ENCODE measurements at places on chromosomes 11 and 22.

DNA sequence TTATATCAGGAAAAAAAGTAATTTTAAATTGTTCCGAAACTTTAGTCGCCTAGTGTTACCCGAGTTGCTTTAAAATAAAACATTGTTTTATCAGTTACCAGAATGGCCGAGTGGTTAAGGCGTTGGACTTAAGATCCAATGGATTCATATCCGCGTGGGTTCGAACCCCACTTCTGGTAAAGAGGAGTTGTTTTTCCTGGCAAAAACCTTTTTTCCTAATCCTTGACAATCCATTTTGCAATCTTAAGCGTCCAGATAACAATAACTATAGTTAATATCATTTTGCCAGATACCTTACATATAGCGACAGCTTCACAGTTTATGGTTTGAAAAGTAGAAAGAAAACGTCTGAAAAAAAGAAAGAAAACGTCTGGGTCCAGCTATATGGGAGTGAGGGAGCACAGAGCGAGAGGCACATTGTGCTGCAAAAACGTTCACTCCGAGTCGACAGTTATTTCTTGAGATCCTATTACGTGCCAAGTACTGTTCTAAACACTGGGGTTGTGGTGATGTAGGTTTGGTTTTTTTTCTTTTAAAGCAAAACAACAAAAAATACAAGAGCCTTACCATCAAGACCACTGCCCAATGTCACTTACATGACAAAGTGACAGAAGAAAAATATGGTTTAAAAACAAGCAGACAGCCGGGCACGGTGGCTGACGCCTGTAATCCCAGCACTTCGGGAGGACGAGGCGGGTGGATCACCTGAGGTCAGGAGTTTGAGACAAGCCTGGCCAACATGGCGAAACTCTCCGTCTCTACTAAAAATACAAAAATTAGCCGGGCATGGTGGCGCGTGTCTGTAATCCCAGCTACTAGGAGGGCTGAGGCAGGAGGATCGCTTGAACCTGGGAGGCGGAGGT is 40.6 kb downstream of the OR4D9 start:
- DNase-seq = no peak

GRCh38 chr22:32557925-32558324 is 83.3 kb downstream of the FBXO7 start:
- no peak for DNase-seq

GRCh38 chr11:46001448-46001914 is 79.0 kb downstream of the LARGE2 start:
- no peak for DNase-seq

DNA sequence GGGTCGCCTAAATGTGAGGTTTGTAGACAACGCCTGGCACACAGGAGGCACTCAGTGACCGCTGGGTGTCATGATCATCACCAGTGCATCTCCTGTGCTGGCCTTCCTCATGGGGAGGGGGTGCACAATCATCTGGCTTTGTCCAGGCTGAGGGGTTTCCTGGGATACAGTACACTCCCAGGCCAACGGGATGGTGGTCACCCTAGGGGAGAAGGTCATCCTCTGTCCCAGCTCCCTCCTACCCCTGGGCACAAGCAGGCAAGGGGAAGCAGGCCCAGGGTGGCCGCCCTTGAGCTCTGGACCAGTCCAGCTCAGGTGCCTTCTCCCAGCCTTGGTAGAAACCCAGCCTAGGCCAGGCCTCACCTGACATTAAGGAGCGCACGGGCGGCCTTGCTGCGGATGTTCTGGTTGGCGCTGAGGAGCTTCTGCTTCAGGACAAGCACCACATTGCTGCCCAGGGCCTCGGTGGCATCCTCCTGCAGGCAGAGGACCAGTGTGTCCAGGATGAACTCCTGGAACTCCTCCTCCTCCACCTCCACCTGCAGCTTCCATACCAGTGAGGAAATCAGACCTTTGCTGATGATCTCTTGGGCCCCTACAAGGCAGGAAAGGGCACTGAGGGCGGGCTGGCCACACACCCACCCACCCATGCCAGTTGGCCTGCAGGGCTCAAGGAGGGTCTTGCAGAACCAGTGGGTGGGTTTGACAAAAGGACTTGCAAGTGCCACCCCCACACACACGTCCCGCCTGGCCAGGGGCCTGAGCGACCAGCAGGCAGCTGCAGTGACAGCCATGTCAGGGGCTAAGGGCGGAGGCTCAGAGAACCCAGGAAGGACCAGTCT is 6.6 kb upstream of the GNAZ start:
- no peak for DNase-seq

DNA sequence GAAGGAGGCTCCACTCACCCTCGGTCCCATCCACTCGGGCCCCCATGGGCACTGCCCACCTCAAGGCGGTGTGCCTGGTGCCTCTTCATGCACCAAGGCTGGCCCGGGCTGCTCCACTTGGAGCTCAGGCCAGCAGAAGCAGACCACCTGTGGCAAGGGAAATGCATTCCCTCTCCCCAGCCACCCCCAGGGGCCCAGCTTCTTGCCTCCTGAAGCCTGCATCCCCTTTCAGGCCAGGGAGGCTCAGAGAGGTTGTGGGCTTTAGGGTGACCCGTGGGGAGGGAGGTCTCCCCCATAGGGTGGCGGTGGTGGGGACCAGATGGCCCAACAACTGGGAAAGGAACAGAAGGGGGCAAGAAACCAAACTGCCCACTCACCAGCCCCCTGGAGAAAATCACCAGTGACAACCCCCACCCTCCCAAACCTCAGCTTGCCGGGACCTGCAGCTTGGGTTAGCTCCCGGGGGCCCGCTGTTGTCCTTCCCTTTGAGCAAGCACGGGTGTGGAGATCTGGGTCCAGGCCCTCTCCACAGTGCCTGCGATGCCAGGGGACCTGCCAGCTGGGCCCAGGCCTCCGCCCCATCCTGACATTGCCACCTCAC is 8.4 kb downstream of the CBX6 start:
- no peak for DNase-seq

- DNase-seq = no peak
Measured at GRCh38 chr11:61315260-61315659, 17.6 kb downstream of the DDB1 start.

DNA sequence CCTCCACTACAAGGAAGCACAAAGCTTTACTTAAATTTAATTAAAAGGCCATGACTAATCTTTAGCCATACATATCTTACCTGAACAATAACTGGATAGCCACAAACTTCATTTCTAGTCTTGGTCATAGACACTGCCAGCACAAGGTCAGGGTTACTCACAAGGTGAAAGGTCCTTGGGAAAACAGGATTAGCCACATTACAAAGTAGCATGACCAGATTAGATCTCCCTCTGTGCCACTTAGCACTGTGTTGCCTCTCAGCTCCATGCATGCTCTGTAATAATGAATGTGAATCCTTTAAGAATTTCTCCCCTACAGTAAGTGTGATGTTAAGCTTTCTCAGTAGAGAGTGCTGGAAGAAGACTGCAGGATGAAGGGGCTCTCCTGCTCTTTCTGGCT is 325.1 kb upstream of the MPPED2 start:
- no peak for DNase-seq

- no peak for DNase-seq
Measured at GRCh38 chr11:95698676-95699557, 90.7 kb downstream of the FAM76B start.

- no peak for DNase-seq
Measured at GRCh38 chr11:72354356-72355115, 79.8 kb downstream of the CLPB start.

GRCh38 chr11:72216638-72217037 is at the start of gene FOLR2:
FOLR2 (plus strand) TSS chr11:72216794; CDS start chr11:72218585, 1,791 bp downstream.
- DNase-seq = no peak

DNA sequence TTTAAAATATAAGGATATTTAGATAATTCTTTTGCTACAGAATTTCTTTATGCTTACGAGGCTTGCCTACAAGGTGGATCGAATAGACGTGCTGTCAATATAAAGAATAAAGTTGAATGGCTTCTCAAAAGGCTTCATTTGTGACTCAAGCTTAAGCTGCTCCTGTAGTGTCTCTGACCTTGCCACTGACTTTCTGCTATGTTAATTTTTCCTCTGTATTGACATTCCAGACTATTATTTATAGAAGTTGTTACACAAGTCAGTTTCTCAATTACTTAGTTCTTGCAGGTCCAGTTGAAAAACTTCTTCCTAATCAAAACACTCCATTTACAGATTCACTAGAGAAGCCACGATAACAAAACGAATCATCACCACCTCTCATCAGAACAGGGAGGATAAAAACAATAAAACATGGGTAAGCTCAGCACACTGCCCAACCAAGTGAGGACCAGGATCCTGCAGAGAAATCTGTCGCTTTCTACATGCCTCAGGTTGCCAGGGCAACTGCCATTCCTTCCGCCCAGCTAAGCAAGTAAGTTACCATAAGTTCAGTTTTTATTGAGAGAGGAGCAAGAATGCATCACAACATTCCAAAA is 39.0 kb upstream of the CHKA start:
- no peak for DNase-seq

DNA sequence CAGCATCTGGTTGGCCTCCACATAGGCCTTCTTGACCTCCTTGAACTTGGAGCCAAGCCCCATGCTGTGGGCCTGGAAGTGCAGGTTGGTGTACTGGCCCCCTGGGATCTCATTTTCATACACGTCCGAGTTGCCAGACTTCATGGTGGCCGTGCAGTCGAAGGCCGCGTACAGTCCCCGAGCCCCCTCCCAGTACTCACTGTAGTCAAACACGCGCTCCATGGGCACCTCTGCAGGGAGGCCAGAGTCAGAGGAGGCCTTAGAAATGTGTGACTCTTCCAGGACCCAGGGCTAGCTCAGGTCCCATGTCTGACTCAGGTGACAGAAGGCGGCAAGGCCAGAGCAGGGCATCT is 6.7 kb upstream of the LRFN4 start:
- no peak for DNase-seq

DNA sequence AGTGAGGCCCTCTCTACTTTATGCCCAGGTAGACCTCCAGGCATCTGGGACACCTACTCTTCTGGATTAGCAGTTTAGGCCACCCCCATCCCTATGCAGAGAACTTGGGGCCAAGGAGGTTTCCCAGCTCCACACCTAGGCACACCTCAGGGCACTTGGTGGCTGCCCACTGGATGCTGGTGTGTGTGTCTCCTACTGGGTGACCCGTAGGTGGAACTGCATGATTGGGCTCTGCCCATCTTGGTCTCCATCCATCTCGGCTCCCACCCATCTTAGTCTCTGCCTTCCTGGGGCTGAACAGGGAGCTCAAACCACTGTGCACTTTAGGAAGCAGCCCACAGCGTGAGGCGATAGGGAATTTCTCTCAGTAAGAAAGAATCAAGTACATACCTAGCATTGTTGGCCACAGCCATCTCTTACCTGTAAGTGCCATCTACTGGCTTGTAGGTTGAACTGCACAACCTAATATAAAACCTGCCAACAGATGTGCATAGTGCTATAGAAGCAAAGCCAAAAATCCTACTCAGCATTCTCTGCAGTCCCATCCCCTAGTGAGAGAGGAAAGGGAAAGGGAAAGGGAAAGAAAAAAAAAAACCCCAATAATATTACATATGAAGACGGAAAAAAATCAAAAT is 61.6 kb upstream of the PTPN5 start:
- DNase-seq = no peak

All from activated T-helper 1 cell treated with anti-CD3 and anti-CD28 coated beads, Interleukin-2, amount 50 U/mL, for 16 hours (primary cell).